ENCODE measurements at places on chromosomes 2 and 18.

GRCh38 chr2:54568876-54569321 lies 112.8 kb downstream of the SPTBN1 start:
- no peak for DNase-seq

DNA sequence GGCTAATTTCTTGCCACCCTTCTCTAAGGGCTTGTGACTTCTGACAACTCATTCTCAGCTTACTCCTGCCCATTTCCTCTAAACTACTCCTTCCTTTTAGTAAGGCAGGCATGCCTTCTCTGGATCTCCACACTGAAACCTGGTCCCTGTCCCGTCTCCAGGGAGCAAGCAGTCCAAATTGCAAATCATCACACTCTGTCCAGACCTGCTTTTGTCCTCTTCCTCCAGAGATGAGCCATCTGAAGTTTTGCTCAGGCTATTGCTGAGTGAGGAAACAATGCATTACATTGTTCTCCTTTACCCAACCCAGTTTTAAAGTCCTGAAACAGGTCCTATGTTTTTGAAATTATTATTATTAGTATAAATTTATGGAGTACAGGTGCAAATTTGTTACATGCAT lies 57.3 kb downstream of the ARHGAP25 start:
- no peak for DNase-seq

GRCh38 chr2:170467568-170468422 lies 247.3 kb upstream of the SP5 start:
- no peak for DNase-seq

DNA sequence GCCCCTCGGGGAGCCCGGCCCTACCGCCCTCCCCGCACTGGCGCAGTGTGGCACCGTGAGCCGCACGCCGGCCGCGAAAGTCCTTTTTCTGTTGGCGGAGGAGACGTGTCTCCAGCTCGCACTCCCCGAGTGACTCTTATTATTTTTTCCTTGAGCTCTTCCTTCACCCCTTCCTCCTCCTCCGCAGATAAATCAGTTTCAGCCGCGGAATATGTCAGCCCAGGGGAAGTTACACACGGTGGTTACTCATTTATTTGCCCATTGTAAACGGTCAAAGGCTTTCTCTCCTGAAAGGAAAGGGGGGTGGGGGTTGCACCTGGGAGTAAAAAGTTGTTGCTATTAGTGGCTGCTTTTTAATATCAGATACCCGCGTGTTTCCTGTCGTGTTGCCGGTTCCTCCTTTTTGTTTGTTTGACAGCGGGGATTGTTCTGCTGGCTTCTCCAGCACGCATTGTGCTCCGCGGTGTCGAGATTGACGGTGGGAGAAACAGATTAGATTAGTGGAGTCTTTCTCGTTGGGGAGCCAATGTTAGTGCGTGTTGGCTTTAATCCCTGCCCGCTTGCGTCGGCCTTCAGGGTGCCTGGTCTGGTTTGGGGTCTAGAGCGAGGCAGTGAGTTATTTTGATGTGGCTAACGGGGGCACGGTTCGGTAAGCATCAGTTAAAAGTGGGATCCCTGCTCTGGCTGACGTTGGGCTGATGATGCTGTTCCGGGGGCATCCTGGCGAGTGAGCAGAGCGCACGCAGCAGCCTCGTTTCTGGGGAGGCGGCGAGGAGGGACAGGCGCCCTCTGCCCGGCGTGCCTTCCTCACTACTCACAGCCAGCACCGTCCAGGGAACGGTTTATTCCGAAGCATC lies 1.6 kb downstream of the CRIM1 start:
- no peak for DNase-seq

DNA sequence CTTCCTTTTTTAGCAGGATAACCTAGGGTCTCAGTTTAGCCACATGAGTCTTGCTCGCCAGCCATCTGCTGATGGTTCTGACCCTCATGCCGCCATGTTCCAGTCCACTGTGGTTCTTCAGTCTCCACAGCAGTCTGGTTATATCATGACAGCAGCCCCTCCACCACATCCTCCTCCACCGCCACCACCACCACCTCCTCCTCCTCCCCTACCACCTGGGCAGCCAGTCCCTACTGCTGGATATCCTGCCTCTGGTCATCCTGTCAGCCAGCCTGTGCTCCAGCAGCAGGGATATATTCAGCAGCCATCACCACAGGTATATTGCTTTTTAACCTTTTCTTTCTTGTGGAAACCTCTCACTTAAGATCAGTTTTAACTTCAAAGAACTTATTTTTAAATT lies 89.9 kb upstream of the UBXN4 start:
- DNase-seq: no peak

DNA sequence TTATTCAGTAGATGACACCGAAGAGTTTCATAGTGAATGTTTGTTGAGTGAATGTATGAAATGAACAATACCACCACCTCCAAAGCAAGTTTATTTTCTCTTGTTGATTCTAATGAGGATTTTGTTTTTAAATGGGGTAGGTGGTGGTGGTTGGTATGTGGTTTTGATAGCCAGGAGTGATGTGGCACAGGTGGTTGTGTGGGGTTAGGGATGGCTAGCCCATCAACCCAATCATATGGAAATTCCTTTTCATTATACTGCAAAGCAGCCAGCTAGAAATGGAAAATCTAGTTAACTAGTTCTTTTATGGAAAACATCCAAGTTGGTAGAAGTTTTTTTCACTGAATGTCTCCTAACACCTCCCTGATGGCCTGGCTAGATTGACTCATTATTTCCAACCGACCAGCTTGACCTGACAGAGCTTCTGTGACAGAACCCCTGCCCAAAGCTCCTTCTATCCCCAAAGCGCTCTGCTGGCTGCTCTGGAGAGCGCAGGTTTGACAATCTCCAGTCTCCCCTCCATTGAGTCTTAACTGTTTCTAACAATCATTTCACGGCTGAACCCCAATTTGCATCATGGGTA lies 376.9 kb downstream of the MTX2 start:
- DNase-seq: no peak
